ENCODE measurements at places on chromosomes 2 and 18.

DNA sequence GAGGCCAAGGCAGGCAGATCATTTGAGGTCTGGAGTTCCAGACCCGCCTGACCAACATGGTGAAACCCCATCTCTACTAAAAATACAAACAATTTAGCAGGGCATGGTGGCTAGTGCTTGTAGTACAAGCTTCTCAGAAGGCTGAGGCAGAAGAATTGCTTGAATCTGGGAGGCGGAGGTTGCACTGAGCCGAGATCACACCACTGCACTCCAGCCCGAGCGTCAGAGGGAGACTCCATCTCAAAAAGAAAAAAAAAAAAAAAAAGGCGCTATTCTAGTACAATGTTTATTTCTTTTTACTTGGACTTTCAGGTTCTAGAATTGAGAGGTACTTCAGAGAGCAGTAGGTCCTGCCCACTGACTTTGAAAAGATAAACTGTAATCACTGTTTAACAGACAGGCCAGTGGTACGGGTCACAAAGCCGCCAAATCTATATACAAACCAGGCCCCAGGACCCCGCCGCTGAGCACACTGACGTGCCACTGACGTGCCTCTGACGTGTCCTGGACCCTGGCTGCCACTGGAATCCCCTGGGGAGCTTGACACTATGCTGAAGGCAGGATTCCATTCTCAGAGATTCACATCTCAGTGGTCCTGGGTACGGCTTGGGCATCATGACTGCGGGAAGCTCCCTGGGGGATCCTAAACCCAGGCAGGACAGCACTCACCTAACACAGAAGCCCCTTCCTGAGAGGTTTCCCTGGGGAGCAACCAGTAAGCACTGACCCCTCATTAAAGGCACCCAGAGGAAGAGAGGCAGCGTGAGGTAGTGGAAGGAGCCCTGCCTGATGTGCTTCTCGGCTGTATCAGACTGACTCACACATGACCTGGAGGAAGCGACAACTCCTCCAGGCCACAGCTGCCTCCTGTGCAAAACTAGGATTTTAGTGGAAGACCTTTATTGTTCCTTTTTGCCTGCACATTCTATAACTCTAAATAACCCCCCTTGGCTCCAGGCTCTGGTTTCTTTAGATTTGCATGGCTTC, 197.8 kb upstream of the MEIS1 start:
- DNase-seq, result no peak

DNA sequence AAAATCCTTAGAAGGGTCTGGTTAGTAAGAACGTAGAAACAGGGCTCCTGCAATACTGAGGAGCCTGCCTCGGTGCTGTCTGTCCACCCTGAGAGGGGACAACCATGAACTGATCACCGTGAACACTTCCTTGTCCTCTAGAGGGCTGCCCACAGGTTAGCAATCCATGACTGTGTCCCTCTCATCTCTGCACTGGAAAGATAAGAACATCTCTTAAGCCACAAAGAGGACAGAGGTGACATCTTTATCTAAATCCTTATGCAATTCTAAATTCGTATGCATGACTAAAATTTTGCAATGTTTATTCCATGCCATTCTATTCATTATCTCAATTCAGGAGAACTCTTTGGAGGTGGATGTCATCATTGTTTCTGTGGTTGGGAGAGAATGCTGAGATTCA, 12.8 kb downstream of the EFR3B start:
- DNase-seq, result no peak

GRCh38 chr2:134683561-134684112, 35.2 kb downstream of the TMEM163 start:
- DNase-seq, result no peak

DNA sequence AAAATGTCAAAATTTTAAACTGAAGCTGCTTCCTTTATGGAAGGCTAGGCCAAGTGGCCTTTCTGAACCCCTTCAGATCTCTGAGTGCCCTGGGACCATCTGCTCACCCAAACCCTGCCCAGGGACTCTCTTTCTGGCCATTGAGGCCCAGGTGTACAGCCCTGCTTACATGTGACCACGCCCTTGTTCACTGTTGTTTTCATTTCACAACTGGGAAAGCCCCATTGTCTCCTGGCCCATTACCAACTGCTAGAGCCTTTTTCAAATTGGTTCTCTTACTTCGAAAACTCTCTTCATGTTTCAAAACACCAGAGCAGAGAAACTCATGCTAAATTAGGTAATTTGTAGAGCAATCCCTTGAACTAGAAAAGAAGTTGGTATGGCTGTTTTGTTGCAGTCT, 219.5 kb upstream of the TANK start:
- no peak for DNase-seq

Data from activated T-cell treated with anti-CD3 and anti-CD28 coated beads for 4 hours (primary cell).